ENCODE measurements at places on chromosomes 11 and 22. TPM values are rescaled to one million over a fixed set of nuclear protein-coding genes. Genes with fewer than 3 reads are reported as not detected.

Gene BTBD18
- not detected for polyA plus RNA-seq

Gene MS4A15
- polyA plus RNA-seq: 38.9 TPM

Gene OR4S2
- polyA plus RNA-seq: not detected

- H3K4me3 ChIP-seq: no peak overlapping the region
- H3K27me3 ChIP-seq: peaks cover 7% of the 10 kb centered on the region
- no peaks in the 10 kb centered on the region for H3K36me3 ChIP-seq
- peaks cover 8% of the 10 kb centered on the region for H3K4me1 ChIP-seq
- no peak for DNase-seq
Observed at GRCh38 chr22:26669060-26669481, 11.7 kb downstream of the MIAT start.

GRCh38 chr22:23137905-23138561 lies 3.8 kb downstream of the RSPH14 start:
- H3K36me3 ChIP-seq: no peaks in the 10 kb centered on the region
- H3K4me1 ChIP-seq: peaks cover 4% of the 10 kb centered on the region
- DNase-seq: peak; percentile 42
- H3K27ac ChIP-seq: no peak overlapping the region

Data from lung (tissue), 17 donors.